ENCODE measurements at places on chromosomes 7 and 10.
A peak's percentile ranks its signal among the peaks of the same experiment; 100 is the strongest.

- peak; percentile 12 for DNase-seq
Observed at GRCh38 chr7:84714765-84715164, 472.1 kb downstream of the SEMA3D start.

GRCh38 chr7:128794020-128794419, 2.3 kb downstream of the CCDC136 start:
- DNase-seq, result no peak

GRCh38 chr7:72924386-72924732, 536 bp upstream of the POM121 start:
- DNase-seq, result no peak

DNA sequence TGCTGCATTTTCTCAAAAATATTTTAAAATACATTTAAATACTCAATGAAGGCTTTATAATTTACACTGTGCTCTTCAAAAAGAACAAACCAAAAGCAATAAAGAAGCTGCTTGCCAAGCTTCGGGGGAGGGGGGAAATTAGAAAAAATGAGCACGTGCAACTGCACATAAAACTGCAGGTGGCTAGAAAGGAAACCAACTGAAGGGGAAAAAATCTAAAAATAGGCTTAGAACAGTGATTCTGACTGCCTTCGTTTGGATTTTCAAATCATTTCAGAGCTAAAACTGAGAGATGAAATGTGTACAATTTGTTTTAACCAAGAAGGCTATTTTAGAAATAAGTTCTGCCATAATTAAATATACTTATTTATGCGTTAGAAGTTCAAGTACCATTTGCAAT, 61.4 kb downstream of the ABI1 start:
- no peak for DNase-seq

DNA sequence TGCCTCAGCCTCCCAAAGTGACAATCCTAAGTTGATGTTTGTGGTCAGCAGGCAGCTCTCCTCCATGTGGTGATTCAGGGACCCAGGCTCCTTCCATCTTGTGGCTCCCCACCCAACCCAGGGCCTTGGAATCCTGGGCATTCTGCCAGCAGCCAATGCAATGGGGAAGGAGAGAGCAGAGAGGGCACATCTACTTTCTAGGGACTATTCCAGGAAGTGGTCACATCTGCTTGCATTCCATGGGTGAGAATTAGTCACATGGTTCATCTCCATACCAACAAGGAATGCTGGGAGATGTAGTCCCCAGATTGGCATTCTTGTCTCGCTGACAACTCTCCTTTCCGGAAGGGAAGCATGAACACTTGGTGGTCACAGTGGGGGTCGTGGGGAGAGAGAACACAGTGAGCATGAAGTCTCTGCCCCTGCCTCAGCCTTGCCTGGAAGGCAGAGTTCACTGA, 9.9 kb upstream of the SRRM3 start:
- DNase-seq, result peak; percentile 67

- DNase-seq, result no peak
Observed at GRCh38 chr7:25240340-25240739, 12.1 kb upstream of the NPVF start.

DNA sequence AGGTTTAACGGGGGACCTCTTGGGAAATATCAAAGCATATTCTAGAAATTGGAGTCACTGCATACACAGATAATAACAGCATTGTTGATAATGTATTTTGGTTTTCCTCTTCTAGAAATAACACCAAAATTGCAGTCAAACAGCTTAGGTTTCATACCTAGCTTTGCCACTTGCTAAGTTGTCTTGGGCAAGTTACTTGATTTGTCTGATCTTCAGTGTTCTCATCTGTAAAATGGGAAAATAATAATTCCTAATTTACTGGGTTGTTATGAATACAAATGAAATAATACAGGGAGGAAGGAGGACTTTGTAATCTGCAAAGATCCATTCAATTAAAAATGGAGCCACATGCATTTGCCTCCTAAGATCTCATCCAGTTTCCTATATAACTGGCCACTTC, 20.3 kb upstream of the NUP205 start:
- DNase-seq, result no peak

GRCh38 chr7:48755061-48755555, 169.2 kb upstream of the CDC14C start:
- DNase-seq, result no peak

- DNase-seq, result no peak
Observed at GRCh38 chr7:93148727-93149126, 542 bp upstream of the SAMD9L start.

- no peak for DNase-seq
Observed at GRCh38 chr7:377080-378040, 87.4 kb downstream of the FOXL3 start.

DNA sequence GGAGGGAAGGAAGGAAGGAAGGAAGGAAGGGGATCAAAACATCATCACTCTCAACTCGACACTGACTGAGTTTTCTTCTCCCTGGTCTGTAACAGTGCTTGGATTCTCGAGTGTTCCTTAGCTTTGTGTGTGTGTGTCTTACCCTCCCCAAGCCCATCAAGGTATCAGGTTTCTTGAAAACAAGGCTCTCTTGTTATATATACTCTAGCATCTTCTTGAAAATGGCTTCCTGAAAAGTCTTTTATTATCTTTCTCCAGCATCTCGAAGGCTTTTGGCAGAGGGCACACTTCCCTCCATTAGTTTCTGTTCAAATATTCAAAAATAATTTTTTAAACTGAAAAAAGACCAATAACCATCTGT, 13.4 kb downstream of the SERPINE1 start:
- no peak for DNase-seq

DNA sequence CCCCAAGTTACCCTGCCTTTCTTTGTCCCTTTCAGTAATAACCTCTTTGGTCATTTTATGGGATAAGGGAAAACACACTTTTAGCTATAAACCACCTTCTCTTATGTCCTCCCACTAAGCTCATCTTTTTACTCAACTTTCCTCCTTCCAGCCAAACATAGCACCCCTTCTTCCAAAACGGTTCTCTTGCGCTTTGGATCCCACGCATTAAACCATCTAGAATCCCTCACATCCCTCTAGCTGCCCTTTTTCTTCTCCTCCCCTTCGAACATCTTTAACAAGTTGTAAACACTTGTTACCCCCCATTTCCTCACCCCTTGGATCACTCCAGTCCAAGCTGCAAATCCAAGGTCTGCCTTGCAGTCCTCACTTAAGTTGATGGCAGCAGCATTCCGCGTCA, 13.4 kb downstream of the WAPL start:
- no peak for DNase-seq

DNA sequence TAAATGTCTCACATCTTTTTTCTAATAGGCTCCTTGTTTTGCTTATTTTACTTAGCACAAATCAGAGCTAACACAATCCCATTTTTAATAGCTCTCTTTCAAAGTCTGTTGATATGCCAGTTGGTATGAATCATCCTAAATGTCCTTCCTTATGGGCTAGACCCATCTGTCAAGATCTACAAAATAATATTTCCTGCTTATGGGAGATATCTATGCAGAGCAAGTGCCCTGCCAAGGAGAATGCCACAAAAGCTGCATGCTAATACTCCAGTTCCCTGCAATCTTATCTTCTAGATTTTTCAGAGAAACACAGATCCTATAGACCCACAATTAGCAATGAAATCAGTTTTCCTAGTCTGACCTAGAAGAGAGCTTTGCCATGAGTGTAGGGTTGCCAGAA, 230.8 kb upstream of the NPVF start:
- no peak for DNase-seq

- no peak for DNase-seq
Observed at GRCh38 chr7:47582764-47583738, 1.1 kb upstream of the TNS3 start.

GRCh38 chr10:5832946-5833345, 19.7 kb upstream of the GDI2 start:
- DNase-seq, result no peak

- no peak for DNase-seq
Observed at GRCh38 chr7:115127399-115128021, 205.6 kb downstream of the MDFIC start.

All from HEK293T (cell line).